ENCODE measurements at places on chromosomes 11 and 22. TPM values are rescaled to one million over a fixed set of nuclear protein-coding genes. Genes with fewer than 3 reads are reported as not detected.

The NPAS4 gene
- total RNA-seq = not detected

The PAMR1 gene
- 5.6 TPM for total RNA-seq

The OOSP4A gene
- total RNA-seq = not detected

DNA sequence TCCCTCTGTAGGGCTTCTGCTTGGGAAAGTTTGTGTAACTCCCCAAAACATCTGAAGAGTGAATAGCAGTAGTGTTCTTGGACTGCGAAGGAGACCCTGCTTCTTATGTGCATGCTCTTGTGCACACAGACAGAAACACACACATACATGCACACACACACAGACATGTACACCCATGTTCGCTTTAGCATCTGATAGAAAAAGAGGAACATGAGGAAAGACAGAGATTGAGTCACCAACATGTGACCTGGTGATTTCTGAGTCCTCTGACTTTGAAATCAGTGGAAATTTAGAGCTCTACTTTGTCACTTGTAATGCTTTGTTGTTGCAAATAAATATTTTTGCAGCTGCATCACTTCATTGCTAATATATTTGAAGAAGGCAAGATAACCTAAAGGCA lies 23.8 kb downstream of the CD44 start:
- no peaks in the 10 kb centered on the region for H3K27me3 ChIP-seq
- no peak for DNase-seq
- no peak overlapping the region for H3K4me3 ChIP-seq
- no peaks in the 10 kb centered on the region for H3K36me3 ChIP-seq
- H3K27ac ChIP-seq = peak overlapping the region; percentile 73

GRCh38 chr11:6258141-6258540 lies 1.5 kb upstream of the CCKBR start:
- H3K4me3 ChIP-seq = no peak overlapping the region
- no peak overlapping the region for H3K27ac ChIP-seq
- peaks cover 12% of the 10 kb centered on the region for H3K4me1 ChIP-seq

DNA sequence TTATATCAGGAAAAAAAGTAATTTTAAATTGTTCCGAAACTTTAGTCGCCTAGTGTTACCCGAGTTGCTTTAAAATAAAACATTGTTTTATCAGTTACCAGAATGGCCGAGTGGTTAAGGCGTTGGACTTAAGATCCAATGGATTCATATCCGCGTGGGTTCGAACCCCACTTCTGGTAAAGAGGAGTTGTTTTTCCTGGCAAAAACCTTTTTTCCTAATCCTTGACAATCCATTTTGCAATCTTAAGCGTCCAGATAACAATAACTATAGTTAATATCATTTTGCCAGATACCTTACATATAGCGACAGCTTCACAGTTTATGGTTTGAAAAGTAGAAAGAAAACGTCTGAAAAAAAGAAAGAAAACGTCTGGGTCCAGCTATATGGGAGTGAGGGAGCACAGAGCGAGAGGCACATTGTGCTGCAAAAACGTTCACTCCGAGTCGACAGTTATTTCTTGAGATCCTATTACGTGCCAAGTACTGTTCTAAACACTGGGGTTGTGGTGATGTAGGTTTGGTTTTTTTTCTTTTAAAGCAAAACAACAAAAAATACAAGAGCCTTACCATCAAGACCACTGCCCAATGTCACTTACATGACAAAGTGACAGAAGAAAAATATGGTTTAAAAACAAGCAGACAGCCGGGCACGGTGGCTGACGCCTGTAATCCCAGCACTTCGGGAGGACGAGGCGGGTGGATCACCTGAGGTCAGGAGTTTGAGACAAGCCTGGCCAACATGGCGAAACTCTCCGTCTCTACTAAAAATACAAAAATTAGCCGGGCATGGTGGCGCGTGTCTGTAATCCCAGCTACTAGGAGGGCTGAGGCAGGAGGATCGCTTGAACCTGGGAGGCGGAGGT lies 40.6 kb downstream of the OR4D9 start:
- H3K4me1 ChIP-seq = peaks cover 27% of the 10 kb centered on the region
- no peaks in the 10 kb centered on the region for H3K27me3 ChIP-seq
- DNase-seq = no peak
- peak overlapping the region; percentile 56 for H3K4me3 ChIP-seq
- H3K36me3 ChIP-seq = no peaks in the 10 kb centered on the region
- H3K27ac ChIP-seq = peak overlapping the region; percentile 76

The OR52E8 gene
- total RNA-seq = not detected

GRCh38 chr11:43381802-43382201 lies 23.1 kb downstream of the TTC17 start:
- H3K4me1 ChIP-seq = no peaks in the 10 kb centered on the region
- peaks cover 26% of the 10 kb centered on the region for H3K36me3 ChIP-seq
- H3K4me3 ChIP-seq = no peak overlapping the region
- no peak overlapping the region for H3K27ac ChIP-seq
- H3K27me3 ChIP-seq = no peaks in the 10 kb centered on the region

DNA sequence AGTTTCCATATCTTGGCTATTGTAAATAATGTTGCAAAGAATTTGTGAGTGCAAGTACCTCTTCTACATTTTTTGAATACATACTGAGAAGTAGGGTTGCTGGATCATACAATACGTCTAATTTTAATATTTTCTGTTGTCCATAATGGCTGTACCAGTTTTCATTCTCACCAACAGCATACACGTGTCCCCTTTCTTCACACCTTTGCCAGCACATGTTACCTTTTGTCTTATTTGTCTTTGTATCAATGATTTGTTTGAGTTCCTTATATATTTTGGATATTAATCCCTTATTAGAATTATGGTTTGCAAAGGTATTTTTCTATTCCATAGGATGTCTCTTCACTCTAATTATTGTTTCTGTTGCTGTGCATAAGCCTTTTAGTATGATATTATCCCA lies 904.3 kb downstream of the METTL15 start:
- DNase-seq = no peak
- H3K4me3 ChIP-seq = no peak overlapping the region
- H3K4me1 ChIP-seq = no peaks in the 10 kb centered on the region
- no peak overlapping the region for H3K27ac ChIP-seq
- H3K27me3 ChIP-seq = no peaks in the 10 kb centered on the region
- no peaks in the 10 kb centered on the region for H3K36me3 ChIP-seq

DNA sequence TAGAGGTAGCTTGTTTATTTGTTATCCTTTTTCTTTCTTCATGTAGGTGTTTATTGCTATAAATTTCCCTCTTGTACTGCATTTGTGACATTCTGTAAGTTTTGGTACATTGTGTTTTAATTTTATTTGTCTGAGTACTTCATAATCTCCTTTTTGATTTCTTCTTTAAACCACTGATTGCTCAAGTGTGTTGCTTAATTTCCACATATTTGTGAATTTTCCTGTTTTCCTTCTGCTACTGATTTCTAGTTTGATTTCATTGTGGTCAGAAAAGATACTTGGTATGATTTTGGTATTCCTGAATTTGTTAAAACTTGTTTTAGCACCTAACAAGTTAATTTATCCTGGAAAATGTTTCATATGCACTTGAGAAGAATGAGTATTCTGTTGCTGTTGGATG lies 15.1 kb downstream of the OR10V1 start:
- no peak overlapping the region for H3K27ac ChIP-seq
- no peak overlapping the region for H3K4me3 ChIP-seq
- no peaks in the 10 kb centered on the region for H3K36me3 ChIP-seq
- no peak for DNase-seq
- H3K27me3 ChIP-seq = no peaks in the 10 kb centered on the region

The KDELR3 gene
- total RNA-seq = 8.3 TPM

- H3K4me3 ChIP-seq = no peak overlapping the region
- no peaks in the 10 kb centered on the region for H3K4me1 ChIP-seq
- DNase-seq = no peak
- H3K27ac ChIP-seq = no peak overlapping the region
Observed at GRCh38 chr11:91625495-91625894, 599.1 kb upstream of the FAT3 start.

DNA sequence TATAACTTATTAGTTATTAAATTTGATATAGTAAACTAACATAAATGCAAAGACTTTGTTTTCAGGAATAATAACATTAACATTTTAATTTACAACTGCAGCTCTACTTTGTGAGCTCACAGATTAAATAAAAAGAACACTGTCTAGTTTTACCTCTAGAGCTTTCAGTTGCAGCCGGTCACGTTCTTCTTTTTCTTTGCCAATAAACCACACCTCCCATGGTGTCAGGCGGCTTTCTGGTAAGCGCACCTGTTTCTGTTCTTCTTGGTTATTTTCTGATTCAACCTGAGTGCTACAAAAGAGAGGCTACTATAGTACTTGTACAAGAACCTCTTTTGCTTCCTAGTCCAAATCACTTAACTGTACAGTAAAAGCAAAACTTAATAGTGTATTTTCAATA lies 5.8 kb downstream of the CCDC34 start:
- no peak for DNase-seq
- peaks cover 4% of the 10 kb centered on the region for H3K4me1 ChIP-seq
- no peak overlapping the region for H3K4me3 ChIP-seq
- no peaks in the 10 kb centered on the region for H3K36me3 ChIP-seq
- H3K27ac ChIP-seq = no peak overlapping the region
- H3K27me3 ChIP-seq = no peaks in the 10 kb centered on the region

DNA sequence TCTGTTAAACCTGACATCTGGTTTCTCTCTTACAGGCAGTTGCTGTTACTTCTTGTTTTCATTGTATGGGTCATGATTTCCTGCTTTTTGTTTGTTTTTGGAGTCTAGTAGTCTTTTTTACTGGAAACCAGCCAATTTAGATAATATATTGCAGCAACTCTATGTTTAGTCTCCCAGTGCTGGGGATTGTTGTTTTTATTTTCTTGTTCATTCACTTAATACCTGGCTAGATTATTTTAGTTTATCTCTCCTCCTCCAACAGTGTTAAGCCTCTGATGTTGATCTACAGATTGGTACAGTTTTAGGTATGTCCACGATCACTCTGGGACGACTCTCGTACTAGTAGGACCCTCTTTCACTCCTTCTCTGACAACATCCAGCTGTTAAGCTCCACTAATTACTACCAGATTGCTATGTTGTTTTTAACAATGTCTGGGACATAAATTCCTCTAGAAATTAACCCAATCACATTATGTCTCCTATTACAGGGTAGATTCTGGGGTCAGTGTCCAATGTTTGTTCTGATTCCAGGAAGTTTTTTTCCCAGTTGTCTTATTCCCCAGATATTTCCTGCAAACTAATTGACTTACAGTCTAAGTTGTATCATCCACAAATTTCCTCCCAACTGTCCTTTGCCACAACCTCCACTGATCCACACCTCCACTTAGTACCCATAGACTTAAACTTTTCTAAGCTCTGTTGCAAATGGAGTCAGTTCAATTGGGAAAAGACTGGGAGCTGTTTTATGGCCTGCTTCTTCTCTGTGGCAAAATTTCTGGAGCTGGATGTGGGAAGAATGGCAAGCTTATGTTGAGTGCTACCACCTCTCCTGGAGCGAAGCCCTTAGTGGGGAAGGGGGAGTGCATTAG lies 1280.6 kb upstream of the CNTN5 start:
- H3K4me3 ChIP-seq = no peak overlapping the region
- no peaks in the 10 kb centered on the region for H3K4me1 ChIP-seq
- no peak for DNase-seq
- H3K27me3 ChIP-seq = no peaks in the 10 kb centered on the region

The NFAM1 gene
- 21.8 TPM for total RNA-seq

The TRIM49 gene
- total RNA-seq = not detected

DNA sequence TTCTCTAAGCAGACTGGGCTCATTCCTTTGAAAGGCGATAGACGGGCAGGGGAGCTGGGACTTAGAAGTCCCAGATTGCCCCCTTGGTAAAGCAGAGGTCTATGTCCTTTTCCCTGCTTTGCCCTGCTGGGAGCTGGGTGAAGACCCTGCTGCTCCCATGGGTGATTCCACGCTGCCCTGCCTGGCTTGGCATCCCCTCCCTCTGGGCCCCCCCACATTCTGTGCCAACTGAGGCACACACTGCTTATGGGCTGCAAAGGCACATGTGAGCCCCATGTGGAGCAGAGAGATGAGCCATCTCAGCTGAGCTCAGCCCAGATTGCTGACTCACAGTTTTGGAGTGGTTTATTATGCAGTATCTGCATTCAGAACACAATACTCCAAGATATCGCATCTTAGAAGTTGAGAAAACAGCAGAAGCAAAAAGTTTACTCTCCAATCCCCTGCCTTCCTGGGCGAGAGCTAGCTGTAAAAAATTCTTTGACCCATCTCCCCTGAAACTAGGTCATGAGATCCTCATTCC lies 127.2 kb downstream of the ST3GAL4 start:
- no peaks in the 10 kb centered on the region for H3K27me3 ChIP-seq
- no peak for DNase-seq
- peaks cover 7% of the 10 kb centered on the region for H3K4me1 ChIP-seq
